Right ventricle myocardium superior (tissue), 1 donor: ENCODE measurements at places on chromosomes 7 and 10. TPM values are rescaled to one million over a fixed set of nuclear protein-coding genes. Genes with fewer than 3 reads are reported as not detected.

- DNase-seq, result no peak
Measured at GRCh38 chr7:108623220-108623619, 53.5 kb downstream of the DNAJB9 start.

GRCh38 chr7:140326116-140326928, 72.0 kb downstream of the SLC37A3 start:
- peak; percentile 62 for DNase-seq

DNA sequence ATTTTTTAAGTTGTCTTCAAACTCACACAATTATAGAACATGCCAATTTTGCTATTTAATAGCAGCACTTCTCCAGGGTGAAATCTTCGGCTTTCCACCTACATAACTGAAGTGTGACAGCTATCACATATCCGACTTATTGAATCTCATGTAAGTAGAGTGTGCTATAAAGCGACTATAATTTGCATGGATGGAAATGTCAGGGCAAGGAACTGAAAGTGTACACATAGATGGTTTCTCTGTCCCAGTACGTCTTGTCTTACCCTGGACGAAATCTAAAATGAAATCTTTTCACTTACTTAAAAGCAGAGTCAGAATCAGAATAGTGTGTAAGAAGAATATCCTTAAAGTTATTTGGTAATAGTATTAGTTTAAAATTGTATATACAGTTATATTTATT, 132.3 kb downstream of the THSD7A start:
- no peak for DNase-seq

DNA sequence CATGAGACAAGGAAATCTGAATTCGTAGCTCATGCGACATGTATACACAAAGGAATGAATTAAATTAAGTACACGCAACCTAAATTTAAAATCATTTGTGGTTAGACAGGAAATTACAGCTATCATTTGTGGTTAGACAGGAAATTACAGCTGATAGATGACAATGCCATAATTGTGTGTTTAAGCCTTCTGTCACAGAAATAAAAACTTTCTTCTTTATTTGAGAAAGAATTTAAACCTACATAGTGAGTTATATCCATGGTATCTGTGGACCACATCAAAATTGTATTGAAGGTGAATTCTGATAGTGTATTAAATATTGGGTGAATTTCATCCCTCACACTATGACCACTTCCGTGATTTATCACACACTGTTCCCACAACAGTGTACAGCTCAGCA, 362.9 kb downstream of the MAGI2 start:
- DNase-seq, result no peak

- DNase-seq, result no peak
Measured at GRCh38 chr7:159238541-159238940, 93.9 kb upstream of the VIPR2 start.

DNA sequence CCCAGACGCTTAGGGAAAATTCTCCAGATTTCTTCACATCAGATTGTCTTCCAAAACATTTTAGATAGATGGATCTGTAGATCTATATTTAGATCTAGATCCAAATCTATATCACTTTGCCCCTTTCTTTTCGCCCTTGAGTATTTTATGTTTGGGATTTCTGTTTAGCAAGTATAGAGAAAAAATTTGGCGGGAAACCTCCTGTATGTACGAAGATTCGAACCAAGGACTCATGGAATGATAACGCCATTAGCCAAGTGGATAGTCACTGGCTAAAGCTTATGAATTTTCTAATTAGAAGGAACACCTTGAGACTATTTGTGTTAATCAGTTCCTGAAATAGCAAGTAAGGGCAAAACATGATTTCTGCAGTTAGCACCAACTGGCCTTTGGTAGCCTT, 1.2 kb downstream of the THNSL1 start:
- no peak for DNase-seq

DNA sequence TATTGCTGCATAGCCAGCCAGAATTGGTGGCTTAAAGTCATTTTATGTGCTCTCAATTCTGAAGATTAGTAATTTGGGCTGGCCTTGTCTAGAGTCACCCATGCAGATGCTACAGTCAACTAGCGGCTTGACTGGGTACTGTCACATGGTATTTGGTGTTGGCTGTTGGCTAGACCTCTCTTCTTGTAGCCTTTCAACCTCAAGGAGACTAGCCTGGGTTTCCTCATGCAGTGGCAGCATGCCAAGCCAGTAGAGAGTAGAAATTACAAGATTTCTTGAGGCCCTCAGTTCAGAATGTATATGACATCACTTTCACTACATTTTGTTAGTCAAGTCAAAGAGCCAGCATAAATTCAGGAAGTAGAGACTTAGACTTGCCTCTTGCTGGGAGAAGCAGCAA, 3.7 kb upstream of the ZNF800 start:
- DNase-seq, result no peak

DNA sequence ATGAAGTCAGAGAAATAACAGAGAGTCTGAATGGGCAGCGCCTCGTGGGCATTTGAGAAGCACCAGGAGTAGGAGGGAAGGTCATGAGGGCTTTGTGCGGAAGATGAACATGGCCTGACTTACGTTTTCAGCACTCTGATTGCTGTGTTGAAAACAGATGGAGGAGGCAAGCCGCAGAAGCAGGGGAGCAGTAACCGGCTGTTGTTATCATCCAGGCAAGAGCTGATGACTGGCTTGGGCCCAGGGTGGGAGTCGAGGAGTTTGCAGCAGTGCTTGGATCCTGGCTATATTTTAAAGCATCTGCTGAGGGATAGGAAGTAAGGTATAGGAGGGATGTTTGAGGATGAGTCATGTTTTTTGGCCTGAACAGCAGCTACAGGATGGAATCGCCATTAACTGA, 12.7 kb upstream of the PDLIM1 start:
- DNase-seq, result no peak

DNA sequence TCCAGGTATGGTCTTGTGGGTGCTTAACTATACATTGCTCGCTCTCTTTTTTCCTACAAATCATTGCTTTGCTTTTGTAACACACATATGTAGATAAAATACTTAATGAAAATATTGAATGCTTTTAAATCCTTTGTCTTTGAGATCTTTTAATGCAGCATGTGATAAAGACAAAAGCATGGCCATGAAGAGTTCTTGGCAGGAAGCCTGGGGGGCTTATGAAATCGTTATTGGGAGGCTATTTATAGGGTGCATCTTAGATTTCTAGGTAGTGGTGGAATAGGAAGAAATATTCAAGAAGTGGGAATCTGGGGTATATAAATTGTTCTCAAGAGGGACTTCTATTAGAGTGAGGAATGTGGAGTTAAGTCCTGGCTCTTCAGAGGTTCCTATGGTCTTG, 21.9 kb downstream of the UBE2D1 start:
- DNase-seq, result no peak

DNA sequence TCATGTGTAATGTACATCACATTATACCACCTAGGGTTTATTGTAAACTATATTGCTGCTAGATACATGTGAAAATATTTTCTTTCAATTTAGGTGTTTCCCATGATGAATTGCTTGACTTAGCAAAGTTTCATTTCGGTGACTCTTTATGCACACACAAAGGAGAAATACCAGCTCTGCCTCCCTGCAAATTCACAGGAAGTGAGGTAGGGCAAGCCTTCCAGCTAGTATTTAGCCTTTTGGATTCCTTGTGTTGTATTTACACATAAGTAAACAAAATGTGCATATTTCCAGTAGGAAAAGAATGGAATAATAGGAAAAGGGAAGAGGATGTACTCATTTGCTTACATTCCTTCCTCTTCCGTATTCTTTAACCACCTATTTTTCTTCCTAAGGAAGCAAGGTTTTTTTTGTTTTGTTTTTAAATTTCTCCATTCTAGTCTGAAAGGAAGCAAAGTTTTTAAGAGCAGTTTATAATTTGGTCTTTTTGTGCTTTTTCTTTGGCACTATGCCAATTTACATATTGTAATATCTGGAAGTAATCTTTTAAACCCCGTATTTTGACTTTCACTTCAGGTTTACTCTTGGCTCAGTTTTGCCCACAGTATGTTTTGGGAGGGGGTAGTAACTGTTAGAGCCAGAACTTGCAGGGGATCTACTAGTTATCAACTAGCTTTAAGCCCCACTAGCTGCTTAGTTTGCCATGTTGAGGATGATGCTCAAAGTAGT, 10.4 kb downstream of the PMPCB start:
- DNase-seq, result no peak

GRCh38 chr10:77555591-77556212, 81.9 kb downstream of the KCNMA1 start:
- no peak for DNase-seq

DNA sequence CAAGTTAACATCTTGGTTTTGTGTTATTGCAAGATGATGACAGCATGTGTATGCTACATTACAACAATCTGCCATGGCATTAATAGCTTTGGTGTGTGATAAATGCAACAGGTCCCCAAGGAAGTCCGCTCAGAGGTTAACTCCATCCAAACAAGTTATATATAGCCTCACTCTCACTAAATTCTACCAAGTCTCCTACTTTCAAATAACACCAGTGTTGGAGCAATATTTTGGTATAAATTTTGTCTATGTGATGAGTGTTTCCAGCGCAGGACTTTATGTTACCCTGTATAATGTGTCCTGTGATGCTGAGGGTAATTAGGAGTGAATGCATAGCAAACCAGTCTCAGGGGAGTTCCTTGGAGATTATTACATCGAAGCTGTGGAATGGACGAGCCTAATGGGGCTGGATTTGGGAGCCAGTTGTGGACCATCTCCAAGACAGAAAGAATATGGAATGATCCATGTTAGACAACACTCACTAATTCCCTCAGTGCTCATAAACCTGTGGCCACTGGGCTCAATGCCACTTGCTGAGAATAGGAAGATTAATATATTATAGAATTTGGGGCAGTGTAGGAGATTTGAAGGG, 127.6 kb upstream of the CXCL12 start:
- no peak for DNase-seq

DNA sequence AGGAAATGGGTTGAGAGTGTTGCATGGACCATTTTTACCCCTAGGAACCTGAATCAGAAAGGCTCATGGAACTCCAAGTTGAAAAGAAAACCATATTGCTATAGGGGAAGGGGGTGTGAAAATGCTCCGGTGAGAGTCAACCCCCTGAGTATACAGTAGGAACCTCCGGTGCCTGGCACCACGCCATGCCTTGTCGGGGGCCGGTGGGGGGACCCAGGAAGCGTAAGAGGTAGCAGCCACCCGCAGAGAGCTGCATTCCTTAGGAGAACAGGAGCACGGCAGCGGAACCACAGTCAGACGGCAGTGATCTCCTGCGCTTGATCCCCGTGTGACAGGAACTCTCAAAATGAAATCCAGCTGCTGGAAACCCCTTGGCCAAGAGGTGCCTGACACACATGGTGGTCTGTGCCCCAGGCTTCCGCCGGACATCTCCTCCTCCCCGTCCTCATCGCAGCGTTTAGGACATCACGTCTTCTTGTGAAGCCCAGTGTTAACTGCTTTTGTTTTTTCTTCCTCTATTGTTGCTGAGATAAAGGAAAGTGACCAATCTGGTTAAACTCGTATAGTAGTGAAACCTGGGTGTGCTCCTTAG, 186.8 kb downstream of the CELF2 start:
- DNase-seq, result no peak

DNA sequence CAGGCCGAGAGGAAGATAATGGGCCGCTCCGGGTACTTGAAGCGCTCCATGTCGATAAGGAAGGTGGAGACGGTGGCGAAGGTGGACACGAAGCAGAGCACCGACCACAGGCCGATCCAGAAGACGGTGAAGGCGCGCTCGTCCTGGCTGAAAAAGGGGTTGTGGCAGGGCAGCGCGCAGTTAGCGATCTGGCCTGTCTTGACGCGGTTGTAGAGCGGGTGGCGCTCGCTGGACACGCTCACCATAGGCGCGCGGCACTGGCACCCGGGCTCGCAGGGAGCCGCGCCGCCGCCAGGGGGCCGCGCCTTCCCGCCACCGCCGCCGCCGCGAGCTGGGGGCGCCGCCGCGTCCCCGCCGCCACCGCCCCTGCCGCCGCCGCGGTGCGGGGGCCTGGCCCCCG, 1.6 kb downstream of the FZD8 start:
- DNase-seq, result peak; percentile 83

DNA sequence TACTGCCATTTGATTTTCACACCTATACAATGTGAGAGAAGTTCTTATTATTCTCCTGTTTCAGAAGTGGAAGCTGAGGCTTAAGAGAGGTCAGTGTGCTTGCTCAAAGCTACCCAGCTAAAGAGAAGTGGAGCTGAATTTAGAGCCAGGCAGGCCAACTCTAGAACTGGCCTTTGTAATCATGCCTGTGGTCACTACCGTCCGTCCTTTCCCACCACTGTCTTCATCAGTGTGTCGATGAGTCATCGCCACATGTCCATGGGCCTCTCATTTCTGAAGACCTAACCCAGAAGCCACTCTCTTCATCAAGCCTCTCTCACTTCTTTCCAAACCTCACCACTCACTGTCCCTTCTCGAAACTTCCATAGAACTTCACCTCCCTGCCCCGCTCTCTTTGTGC, 237.8 kb downstream of the KIAA1217 start:
- DNase-seq, result no peak

DNA sequence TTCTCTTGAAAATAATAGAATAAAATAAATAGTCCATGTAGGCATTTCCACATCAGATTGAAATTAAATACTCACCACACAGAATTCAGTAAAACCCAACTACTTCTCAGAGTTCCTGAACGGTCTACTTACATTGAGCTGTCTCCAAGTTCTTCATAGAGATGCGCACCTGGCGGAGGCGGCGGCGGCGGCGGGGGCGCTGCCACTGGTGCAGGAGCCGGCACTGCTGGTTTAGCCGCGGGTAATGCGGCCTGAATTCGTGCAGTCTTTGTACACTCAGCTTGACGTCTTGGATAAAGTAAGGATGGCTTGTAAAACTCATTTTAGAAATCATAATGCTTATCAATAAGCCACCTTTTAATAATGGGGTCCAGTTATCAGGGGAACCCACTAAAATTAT, 973.8 kb downstream of the PCDH15 start:
- no peak for DNase-seq

GRCh38 chr10:103439776-103440175, 12.4 kb downstream of the CALHM2 start:
- no peak for DNase-seq

DNA sequence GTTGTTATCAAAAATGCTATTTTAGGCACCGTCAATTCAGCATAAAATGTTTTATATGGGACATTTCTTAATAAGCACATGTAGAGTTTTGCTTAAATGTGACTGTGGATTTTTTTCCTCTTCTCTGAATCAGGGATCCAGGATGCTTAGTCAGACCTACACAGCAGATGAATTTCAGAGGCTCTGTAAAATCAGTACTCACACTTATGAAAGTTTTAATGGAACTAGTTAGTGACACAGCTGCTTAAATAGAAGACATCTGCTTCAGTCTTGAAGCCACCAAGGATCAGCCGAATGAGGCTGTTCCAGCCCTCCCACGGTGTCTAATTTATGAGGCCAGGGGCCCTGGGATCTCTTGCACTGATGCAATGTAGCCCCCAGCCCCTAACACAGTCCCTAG, 136.0 kb downstream of the MYOF start:
- DNase-seq, result no peak

- DNase-seq, result no peak
Measured at GRCh38 chr10:7571981-7572380, 94.8 kb downstream of the ITIH5 start.

The IL2RA gene
- 2.3 TPM for total RNA-seq

The ANKRD61 gene
- not detected for total RNA-seq

The SFTPA1 gene
- 0.22 TPM for total RNA-seq

The PCLO gene
- 3.8 TPM for total RNA-seq

The CYP3A7 gene
- total RNA-seq, result not detected

The GPR26 gene
- not detected for total RNA-seq

The GRB10 gene
- total RNA-seq, result 32.2 TPM

The MEST gene
- 6.4 TPM for total RNA-seq

The KCNH2 gene
- total RNA-seq, result 88.9 TPM

The CTTNBP2 gene
- 2.0 TPM for total RNA-seq

The LARP4B gene
- 59.9 TPM for total RNA-seq

The FAM221A gene
- 2.3 TPM for total RNA-seq

The HGF gene
- 1.6 TPM for total RNA-seq
